ENCODE measurements at places on chromosomes 1 and 21. TPM values are rescaled to one million over a fixed set of nuclear protein-coding genes. Genes with fewer than 3 reads are reported as not detected.

- ATAC-seq: no peak
Measured at GRCh38 chr1:37797750-37798345, 4.2 kb downstream of the MANEAL start.

DNA sequence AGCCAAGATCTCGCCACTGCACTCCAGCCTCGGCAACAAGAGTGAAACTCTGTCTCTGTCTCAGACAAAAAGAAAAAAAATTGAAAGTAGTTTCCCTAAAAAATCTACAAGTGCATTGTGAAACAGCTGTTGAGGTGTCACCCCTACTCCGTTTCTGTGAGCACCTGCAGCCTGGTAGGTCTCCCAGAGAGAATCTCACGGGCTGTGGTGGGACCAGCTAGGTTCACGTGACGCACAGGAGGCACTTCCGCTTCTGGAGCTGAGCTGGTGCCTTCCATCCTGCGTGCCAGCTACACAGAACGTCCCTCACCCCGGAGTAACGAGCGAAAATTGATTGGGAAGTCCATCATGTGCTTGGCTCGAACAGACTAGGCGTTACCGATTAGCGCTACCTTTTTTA is 66.8 kb downstream of the COL24A1 start:
- ATAC-seq: no peak

DNA sequence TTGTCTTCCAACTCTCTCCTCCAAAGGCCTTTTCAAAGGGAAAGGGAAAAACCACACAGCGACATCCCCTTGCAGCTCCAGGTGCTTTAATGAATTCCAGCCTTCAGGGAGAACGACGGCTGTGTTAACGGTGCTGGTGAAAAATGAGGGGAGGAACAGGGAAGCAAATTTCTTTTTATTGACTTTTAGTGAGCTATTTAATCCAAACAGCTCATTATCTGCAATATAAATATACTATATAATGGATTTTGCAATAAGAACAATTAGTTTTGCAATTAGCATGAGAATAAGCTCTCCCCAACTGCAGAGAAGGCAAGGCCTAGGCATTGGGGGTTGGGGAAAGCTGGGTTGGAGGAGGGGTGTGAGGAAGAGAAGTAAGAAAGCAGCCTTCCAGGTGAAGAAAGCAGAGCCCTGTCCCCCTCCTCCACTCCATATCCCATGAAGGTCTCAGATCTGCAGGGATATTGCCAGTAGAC is 159.0 kb upstream of the ZC3H12A start:
- ATAC-seq: no peak

GRCh38 chr1:201060586-201060985 is 37.1 kb upstream of the KIF21B start:
- ATAC-seq: peak; percentile 67

DNA sequence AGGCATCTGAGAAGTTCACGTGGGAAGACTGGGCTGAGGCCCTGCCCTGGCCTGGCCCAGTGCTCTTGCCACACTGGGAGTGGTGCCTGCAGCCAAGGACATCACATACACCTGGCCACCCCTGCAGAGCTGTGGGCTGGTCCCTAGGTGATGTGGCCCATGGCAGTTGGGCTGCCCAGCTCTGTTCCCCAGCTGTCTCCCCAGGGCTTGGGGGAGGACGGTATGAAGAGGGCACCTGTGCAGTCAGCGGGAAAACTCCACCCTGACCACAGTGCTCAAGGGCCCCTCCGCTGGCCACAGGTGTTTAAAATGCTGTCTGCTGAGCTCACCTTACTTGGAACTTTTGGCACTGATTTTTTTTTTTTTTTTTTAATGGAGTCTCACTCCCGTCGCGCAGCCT is 120.4 kb upstream of the SLC25A33 start:
- peak; percentile 53 for ATAC-seq

DNA sequence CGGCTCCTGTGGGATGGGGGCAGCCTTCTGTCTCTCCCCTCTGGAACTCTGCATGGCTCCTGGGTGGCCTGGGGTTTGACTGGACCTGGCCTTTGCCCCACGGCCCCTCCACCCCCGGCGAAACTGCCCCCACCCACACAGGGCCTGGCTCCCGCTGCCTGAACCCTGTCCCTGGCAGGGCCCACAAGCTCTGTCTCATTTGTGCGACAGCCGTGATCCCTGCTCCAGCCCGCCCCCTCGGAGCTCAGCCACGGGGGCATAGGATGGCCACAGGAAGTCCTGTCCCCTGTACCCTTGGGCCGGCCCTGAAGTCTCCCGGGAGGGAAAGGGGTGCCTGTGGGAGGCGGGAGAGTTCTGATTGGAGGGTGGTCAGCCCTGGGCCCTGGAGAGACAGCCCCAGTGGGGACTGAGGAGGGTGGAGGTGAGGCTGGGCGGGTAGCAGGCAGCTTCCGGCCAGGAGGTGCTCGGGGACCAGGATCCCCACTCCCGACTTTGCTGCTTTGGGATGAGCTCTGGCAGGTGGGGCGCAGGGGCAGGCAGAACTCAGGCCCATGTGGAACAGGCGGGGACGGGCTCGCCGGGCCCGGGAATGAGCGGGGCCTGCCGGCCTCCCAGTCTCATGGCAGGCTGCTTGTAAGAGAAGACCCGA is 45.1 kb downstream of the SLX9 start:
- peak; percentile 6 for ATAC-seq

GRCh38 chr1:225654688-225655508 is 2.0 kb upstream of the ENAH start:
- ATAC-seq: no peak

DNA sequence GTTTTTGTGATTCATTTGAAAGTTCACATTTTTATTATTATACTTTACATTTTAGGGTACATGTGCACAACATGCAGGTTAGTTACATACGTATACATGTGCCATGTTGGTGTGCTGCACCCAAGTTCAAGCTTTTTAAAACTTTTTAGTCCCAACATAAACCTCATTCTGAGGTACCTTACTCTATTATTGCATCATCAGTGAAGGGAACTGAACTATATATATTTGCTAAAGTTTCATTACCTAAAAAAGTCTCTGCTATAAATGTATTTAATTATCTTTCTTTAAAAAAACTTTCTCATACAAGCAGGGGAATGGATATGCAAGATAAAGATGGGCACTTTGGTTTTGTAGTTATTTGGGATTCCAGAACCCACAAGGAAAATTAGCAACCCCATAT is 931.4 kb upstream of the ADGRL2 start:
- no peak for ATAC-seq

DNA sequence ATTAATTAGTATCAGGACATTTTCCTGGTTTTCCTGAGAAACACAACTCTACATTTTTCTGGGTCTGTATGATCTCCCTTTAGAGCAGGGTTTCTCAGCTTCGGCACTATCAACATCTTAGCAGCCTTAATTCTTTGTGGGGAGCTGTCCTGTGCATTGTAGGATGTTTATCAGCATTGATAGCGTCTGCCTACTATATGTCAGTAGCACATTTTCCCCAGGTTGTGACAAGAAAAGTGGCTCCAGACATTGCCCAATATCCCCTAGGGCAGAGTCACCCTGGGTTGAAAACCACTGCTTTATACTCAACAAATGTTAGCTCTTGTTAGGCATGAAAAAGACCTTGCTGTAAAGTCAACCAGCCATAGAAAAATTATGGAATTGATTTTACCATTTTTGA is 195.1 kb upstream of the FMN2 start:
- no peak for ATAC-seq

CFHR2 gene
- not detected for total RNA-seq

DNA sequence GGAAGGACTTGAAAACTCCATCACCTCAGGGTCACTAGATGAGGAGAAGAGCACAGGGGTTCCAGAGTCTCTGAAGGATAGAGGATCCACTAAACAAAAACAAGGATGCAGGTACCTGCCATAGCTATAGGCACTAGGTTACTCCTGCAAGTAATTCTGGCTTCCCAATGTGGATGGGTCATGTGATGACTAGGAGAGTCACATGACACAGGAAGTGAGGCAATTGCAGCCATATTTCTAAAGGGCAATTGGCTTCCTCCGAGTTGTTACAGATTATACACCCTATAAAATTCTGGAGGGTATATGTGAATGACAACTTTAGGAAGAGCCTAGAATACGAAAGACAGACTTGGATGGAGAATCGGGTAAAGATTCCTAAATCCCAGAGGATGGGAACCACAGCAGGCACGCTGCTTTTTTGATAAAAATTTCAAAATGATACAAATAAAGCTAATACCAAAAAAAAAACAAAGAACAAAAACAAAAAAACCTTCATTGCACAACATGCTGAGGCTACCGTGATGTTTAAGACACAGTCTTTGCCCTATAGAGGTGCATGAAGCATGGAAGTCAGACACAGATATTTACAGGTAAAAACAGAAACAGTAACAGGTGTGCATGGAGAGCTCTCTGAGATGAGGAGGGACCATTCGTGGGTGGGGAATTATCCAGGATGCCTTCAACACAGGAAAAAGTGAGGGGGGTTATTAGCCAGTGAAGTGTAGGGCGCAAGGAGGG is 10.5 kb downstream of the MTX1 start:
- peak; percentile 24 for ATAC-seq

- no peak for ATAC-seq
Measured at GRCh38 chr1:186987065-186987464, 158.3 kb downstream of the PLA2G4A start.

HLX gene
- 0.48 TPM for total RNA-seq

IL19 gene
- 5.5 TPM for total RNA-seq

- ATAC-seq: no peak
Measured at GRCh38 chr1:97507863-97508262, 413.0 kb downstream of the DPYD start.

GRCh38 chr1:234758851-234759250 is 148.9 kb upstream of the IRF2BP2 start:
- ATAC-seq: no peak

DNA sequence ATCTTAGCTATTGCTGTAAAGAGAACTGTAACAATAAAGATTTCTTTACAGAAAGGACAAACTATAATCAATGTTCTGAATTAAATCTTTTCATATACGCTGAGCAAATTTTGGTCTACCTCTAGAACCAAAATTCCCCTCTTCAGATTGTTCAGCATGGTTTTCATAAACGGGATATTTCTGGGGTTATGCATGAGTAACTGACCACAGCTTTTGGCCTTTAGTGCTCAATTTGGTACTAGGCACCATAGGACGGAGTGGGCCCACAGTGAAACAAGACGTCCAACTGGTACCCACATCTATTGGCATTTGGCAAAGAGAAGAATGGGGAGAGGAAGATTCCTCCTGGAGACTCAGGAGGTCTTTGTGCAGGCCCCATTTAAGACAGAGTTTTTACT is 184.5 kb downstream of the TGFBR3 start:
- ATAC-seq: no peak

DNA sequence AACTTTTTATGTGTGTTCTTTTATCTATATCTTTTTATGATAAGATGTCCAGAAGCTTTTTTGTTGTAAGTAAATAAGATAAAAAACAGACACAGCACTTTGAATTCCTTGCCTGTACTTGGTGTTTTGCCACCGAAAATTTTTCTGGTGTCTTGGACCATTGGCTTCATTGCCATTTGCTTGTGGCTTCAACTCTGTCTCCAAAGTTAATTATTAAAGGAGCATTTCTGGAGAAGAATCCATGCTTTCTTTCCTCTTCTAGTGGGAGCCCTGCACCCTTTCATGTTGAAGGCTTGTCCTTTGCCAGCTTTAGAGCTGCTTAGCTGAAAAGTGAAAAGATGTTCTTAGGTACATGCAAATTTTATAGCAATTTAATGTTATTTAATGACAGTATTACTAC is 112.2 kb downstream of the DYRK1A start:
- no peak for ATAC-seq

ZSCAN20 gene
- total RNA-seq: 2.4 TPM

- no peak for ATAC-seq
Measured at GRCh38 chr1:179164494-179164893, 65.0 kb downstream of the ABL2 start.

AMY1B gene
- not detected for total RNA-seq

DNA sequence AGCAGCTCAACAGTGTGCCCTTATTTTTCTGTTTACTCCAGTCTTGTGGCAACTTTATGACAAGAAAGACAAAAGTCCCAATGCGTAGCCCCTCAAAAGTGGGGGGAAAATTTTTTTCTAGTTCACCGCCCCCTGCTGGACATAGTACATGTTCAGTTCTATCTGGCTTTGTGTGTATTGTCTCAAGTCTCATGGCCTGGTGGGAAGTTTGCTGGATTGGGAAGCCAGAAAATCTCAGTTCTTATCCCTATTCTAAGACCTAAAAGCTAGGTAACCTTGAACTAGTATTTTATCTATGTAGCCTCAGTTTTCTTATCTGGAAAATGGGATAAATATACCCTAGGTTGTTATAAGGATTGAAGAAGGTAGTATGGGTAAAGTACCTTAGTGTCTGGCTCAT is 55.8 kb upstream of the LDLRAP1 start:
- no peak for ATAC-seq
